ENCODE measurements at places on chromosomes 11 and 22. TPM values are rescaled to one million over a fixed set of nuclear protein-coding genes. Genes with fewer than 3 reads are reported as not detected.

DNA sequence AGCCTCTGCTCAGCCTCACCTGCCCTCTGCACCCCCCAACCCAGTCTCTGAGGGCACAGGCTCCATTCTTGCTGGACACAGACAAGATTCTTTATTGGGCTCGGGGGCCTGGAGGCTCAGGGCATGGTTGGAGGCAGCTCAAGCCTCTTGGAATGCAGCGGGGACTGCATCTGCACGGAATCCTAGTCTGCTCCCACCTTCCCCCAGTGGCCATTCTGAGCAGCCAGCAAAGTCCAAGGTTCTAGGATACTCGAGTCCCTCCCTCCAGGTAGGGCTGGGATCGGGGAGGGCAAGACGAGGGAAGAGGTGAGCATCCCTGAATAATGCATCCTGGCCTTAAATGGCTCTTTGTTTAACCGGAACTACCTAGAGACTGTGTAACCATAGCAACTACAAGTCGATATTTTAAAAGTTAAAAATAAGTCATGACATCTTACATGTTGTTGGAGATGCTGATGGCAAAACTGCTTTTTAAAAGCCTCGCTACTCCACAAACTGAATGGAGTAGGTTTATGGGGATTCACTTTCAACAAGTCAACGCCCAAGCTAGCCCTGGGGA is 10.7 kb upstream of the IGSF22 start:
- no peak for DNase-seq

DNA sequence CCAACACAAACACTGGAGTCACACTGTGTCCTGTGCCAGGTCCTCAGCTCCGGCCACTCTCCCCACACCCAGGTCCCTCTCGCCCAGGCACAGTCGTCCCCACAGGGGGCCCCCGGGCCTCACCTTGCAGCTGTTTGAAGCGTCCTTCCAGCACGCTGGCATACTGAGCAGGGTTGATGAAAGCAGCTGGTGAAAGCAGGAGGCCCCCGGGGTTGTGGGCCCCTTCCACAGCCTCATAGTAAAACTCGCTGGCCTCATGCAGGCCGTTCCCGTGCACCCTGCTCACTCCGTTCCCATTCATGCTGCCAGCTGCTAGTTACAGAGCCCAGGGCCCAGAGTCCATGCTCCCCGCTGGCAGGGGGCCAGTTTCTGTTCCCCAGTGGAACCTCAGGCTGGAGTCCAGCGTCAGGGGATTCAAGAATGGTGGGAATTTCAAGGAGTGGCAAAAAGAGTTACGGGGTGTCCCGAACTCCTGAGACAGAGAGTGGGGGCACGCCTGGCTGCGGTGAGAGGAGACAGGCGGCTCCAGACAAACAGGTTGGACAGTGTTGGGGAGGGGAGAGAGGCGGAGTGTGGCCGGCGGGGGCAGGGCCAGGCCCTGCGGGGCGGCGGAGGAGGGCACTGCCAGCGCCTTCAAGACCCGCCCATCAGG is 10.6 kb downstream of the SPTBN2 start:
- DNase-seq: peak; percentile 71

DNA sequence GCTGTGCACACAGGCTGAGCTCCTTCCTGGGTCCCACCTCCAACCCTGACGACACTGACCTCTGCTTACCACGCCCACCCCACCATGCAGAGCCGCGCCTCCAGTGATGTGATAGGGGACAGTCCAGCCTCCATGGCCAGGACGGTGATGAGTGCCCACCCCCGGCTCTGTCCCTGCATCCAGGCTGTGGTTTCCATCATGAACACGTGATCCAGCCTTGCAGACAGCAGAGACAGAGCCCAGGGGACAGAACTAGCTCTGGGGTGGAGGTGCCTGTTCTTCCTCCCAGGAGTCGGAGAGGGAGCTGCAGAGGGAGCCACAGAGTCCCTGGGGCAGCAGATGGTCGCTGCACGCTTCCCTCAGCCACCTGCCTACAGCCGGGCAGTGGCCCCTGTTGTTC is 42.6 kb upstream of the IGSF9B start:
- DNase-seq: no peak

The TPBGL gene
- total RNA-seq: 0.15 TPM

The UPK3A gene
- total RNA-seq: 3.6 TPM

DNA sequence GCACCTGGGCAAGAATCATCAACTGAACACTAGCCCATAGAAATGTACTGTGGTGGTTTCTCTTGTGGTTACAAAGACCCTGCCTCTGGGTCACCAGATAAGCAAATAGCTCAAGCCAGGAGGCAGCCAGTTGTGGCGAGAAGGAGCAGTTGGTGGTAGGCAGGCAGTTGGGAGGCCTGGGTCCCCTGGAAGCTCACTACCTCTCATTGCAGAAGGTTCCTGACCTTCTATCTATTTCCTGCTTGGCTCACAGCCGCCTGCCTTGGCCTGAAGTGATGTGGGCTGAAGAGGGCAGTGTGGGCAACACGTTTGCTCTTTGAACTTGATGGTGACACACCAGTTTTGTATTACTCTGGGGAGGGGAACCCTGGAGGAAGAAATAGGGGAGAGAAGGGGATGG is 34.7 kb downstream of the NECTIN1 start:
- peak; percentile 70 for DNase-seq

DNA sequence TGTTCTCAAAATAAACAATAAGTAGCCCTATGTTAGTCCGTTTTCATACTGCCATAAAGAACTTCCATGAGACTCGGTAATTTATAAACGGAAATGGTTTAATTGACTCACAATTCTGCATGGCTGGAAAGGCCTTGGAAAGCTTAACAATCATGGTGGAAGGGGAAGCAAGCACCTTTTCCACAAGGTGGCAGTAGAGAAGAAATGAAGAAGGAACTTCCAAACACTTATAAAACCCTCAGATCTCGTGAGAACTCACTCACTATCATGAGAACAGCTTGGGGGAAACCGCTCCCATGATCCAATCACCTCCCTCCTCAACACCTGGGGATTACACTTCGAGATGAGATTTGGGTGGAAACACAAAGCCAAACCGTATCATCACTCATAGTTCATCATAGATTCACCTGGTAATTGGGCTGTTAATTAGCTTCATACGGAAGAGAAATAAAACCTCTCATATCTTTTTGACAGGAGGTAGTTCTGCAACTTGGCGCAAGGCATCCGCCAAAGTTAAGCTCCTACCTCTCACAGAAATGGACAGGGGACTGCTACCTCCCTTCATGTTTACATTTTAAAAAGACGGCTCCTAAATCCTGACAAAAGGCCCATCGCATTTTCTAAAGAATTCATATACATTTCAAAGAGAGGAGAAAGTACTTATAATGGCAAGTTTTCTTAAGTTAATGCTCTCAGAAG is 49.0 kb downstream of the MUC15 start:
- no peak for DNase-seq

DNA sequence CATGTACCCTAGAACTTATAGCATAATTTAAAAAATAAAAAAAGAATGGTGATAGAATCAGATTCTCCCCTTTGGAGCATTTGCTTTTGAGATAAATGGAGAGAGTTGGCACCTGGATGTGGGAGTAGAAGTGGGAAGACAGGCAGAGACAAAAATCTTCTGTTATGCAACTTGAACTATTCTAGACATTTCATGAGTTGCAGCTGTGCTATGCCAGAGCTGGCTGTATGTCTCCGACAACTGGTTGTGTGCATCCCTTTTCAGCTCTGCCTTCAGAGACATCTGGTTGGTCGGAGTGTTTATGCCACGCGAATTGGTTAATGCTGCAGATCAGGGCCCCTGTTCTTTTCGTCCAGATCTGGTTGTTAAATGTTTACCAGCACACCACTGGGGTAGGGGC is 161.3 kb downstream of the JRKL start:
- DNase-seq: no peak

- peak; percentile 36 for DNase-seq
Measured at GRCh38 chr11:72703267-72704008, 29.2 kb upstream of the PDE2A start.

DNA sequence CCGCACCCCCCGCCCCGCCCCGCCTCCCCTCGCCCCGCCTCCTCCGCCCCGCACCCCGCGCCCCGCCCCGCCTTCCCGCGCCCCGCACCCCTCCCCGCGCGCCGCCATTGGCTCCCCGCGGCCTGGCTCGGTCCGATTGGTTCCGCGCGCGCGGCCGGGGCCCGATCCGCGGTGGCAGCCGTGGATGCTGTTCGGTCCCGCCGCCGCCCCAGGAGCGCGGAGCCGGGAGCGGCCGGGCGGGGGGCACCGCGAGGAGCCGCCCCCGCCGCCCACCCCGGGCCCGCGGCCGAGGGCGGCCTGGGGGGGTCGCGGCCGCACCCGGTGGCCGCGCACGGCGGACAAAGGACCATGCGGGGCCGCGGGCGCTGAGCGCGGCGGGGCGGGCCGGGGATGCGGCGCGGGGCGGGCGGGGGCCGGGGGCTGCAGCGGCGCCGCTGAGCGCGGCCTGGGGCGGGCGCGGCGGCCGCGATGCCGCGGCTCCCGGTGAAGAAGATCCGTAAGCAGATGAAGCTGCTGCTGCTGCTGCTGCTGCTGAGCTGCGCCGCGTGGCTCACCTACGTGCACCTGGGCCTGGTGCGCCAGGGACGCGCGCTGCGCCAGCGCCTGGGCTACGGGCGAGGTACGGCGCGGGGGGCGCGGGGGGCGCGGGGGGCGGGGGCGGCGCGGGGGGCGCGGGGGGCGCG is at the start of gene B4GALNT4:
B4GALNT4 (plus strand) TSS at position 164 of the 683 bp plus-strand sequence; CDS start at position 469, 305 bp downstream.
- DNase-seq: no peak

DNA sequence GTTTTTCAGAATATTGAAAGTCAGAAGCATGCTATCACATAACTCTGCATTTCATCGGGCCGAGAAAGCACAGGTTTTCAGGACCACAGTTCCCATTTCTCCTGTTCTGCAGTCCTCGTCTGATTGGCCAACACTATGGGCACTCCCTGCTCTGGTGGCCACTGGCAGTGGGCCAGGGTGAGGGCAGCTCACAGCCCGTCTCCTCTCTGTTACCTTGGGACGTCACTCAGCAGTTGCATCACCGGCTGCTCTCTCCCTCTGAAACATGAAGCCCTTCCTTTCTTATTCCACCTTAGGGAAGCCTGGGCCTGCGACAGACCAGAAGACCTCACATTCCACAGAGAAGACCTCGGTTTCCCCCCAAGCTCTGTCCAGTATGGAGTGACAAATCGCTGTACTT is 11.4 kb upstream of the MICAL3 start:
- no peak for DNase-seq
